Upper lobe of right lung (tissue), 1 donor: ENCODE measurements at places on chromosomes 5 and 9. TPM values are rescaled to one million over a fixed set of nuclear protein-coding genes. Genes with fewer than 3 reads are reported as not detected.

DNA sequence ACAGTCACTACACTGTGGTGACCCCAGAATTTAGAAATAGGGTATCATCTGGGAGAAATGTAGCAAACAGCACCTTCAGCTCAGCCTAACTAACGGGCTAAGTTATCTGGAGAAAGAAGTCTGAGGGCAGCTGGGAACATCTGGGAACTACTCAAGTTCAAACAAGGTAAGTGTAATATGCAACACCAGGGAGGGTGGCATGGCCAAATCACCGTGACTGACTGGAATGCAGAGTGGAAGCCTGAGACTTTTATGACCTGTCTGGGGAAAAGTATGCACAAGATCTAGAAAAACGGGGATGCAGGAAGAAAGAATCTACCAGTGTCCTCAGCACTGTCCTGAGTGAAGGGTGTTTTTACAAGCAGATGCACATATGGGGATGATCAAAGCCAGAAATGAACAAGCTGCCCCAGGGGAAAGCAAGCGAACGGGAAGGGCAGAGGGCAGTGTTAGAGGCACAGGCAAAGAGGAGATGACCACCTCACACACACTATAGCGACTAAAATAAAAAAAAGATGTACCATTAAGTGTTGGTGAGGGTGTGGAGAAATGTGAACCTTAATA, 59.9 kb downstream of the SERINC5 start:
- no peak overlapping the region for H3K27ac ChIP-seq
- peaks cover 38% of the 10 kb centered on the region for H3K4me1 ChIP-seq
- DNase-seq = no peak
- no peaks in the 10 kb centered on the region for H3K27me3 ChIP-seq

DNA sequence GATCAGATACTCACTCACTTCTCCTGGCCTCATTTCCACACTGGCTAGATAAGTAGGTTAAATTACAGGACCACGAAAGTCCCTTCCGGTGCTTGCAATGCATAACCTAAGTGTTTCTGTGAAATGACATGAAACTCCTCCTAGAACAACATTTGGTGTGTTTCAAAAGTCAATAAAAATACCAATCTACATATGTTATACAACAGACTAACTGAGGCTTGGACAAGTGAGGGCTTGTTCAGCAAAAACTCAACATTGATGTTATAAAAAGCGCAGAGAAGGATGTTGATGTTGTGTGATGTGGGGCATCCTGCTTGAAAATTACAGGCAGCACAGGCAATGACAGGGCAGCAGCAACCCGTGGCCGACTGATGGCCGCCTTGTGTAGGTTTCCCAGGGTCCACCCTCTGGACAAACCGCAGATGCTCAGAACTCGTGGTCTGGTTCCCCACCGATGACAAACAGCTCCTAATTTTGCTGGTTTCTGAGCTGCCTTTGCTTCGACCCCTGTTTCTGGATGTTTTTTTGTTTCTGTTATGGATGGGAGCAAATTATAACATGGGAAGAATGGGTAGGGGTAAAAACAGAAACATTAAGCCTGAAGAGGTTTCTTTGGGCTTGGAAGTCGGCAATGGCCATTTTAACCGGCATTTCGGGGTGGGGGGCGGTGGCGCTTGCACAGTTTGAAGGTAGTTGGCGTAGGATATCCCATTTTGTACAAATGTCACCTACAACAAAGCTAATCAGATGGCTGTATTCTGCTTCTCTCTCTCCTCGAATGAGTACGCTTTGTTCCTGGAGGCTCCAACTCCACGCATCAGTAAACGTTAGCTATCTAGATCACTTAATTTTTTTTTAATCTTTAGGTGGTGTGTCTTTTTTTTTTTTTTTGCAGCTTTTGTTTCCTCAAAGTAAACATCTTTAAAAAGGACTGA, 116.1 kb downstream of the PDZD2 start:
- H3K4me3 ChIP-seq = no peak overlapping the region
- no peaks in the 10 kb centered on the region for H3K27me3 ChIP-seq
- no peaks in the 10 kb centered on the region for H3K36me3 ChIP-seq

The FAM81B gene
- not detected for total RNA-seq

The EQTN gene
- not detected for total RNA-seq

DNA sequence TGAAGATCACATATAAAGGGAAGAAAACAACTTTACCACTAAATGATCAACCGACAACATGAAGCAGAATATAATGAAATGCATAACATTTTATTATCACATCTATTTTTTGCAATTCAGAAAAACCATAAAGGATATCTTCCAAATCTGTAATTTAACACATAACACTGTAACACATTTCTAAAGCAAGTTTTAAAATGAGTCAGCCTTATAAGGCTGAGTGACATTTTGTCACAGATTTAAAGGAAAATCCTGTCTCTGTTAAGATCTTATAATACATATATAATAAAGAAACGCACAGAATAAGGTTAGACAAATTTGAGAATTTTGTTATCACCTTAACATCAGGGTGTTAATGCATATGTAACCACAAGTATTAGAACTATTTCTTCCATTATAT, 198.4 kb upstream of the RASA1 start:
- H3K36me3 ChIP-seq = no peaks in the 10 kb centered on the region
- H3K27ac ChIP-seq = no peak overlapping the region
- no peaks in the 10 kb centered on the region for H3K27me3 ChIP-seq
- no peaks in the 10 kb centered on the region for H3K4me1 ChIP-seq
- no peak for DNase-seq

The C5orf63 gene
- total RNA-seq = 10.1 TPM

The PCDHA3 gene
- 1.3 TPM for total RNA-seq

The APBA1 gene
- total RNA-seq = 6.2 TPM

- no peaks in the 10 kb centered on the region for H3K4me1 ChIP-seq
- no peak for DNase-seq
- H3K27me3 ChIP-seq = no peaks in the 10 kb centered on the region
- H3K27ac ChIP-seq = no peak overlapping the region
- no peaks in the 10 kb centered on the region for H3K36me3 ChIP-seq
Measured at GRCh38 chr5:153658149-153658548, 167.7 kb downstream of the GRIA1 start.

The ARAP3 gene
- total RNA-seq = 42.4 TPM

DNA sequence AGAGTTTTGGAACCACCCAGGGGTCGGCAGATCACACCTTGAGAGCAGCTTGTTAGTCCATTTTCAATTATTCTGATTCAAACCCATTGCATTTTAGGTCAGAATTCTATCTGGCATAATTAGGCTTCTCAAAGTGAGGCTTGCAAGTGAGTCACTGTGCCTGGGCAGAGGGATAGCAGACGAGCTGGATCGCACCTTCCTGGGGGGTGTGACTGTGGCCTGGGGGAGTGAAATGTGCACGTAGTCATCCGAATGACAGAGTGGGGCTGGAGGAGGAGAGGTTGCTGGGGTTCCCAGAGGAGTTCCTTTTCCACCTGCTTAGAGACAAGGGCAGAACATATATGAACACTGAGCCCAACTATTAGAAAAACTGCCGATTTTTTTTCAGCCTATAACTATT, 31.7 kb downstream of the SPACA9 start:
- H3K36me3 ChIP-seq = peaks cover 71% of the 10 kb centered on the region
- no peak for DNase-seq
- H3K27me3 ChIP-seq = no peaks in the 10 kb centered on the region
- H3K4me1 ChIP-seq = no peaks in the 10 kb centered on the region

DNA sequence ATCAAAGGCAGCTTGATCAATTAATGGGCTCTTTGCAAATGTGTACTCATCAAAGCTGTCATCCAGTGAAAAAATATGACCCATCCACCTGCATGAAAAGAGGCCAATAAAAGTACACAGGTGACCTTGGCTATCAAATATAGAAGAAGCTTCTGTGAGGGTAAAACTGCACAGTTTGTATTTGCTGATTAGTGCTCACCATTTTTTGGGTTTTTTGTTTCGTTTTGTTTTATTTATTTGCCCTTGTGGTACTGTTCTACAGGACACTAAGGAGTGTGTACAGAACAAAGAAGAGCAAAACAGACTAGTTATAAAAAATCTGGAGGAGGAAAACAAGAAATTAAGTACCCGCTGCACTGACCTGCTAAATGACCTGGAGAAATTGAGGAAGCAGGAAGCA, 101.3 kb downstream of the CNTLN start:
- no peak overlapping the region for H3K27ac ChIP-seq
- H3K4me1 ChIP-seq = no peaks in the 10 kb centered on the region
- H3K4me3 ChIP-seq = no peak overlapping the region
- no peak for DNase-seq

The PPIC gene
- total RNA-seq = 43.0 TPM

DNA sequence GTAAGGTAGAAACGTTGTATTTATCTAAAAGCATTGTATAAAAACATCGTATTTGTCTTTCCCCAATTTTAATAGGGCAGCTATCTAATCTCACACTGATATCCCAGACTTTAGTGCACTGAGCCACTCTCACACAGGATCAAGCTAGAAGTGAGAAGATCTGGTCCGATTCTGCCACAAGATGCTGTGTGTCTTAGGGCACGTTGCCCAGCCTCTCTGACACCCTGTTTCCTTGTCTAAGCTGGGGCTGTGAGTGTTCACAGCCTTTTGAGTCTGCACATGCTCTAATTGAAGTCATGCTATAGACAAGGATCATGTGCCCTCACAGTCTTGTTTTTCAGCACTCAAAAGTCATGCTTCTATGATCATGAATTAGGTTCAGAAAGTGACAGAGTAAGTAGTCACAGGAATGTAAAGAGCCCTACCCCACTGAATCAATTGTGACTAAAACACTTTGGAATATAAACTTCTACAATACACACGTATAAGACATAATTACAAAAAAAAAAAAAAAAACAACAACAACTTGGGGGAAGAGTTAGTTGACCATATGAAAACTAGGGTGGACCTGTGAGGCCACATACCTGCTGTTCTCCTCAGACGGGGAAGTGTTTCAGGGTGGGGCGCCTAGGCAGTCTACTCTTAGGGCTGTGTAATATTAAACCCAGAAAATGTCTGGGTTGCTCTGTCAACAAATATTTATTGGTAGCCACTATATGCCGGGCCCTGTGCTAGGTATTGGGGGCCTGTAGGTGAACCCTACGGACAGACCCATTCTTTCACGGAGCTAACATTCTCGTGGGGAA, 893 bp upstream of the ABLIM3 start:
- peaks cover 15% of the 10 kb centered on the region for H3K4me1 ChIP-seq
- DNase-seq = no peak
- no peaks in the 10 kb centered on the region for H3K36me3 ChIP-seq
- no peaks in the 10 kb centered on the region for H3K27me3 ChIP-seq

- H3K4me3 ChIP-seq = no peak overlapping the region
- DNase-seq = no peak
- no peaks in the 10 kb centered on the region for H3K36me3 ChIP-seq
- no peak overlapping the region for H3K27ac ChIP-seq
- H3K4me1 ChIP-seq = no peaks in the 10 kb centered on the region
Measured at GRCh38 chr5:62289813-62290212, 16.2 kb upstream of the KIF2A start.

The FOXD4 gene
- total RNA-seq = 0.75 TPM

- no peaks in the 10 kb centered on the region for H3K36me3 ChIP-seq
- H3K27ac ChIP-seq = no peak overlapping the region
- H3K27me3 ChIP-seq = no peaks in the 10 kb centered on the region
- DNase-seq = no peak
- no peak overlapping the region for H3K4me3 ChIP-seq
Measured at GRCh38 chr9:23586906-23587305, 239.1 kb downstream of the ELAVL2 start.

DNA sequence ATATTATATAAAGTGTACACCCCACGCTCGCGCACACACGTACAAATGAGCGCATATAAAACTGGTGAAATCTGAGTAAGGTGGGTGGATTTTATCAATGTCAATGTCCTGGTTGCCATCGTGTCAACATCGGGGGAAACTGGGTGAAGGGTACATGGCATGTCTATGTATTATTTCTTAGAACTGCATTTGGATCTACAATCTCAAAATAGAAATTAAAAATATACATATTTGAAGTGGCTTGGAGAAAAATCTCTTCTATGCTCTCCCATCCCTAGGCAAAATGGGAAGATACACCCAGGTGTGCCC, 763 bp upstream of the WHRN start:
- no peak for DNase-seq
- peaks cover 8% of the 10 kb centered on the region for H3K27me3 ChIP-seq
- peak overlapping the region; percentile 68 for H3K27ac ChIP-seq
- H3K36me3 ChIP-seq = no peaks in the 10 kb centered on the region
- peak overlapping the region; percentile 65 for H3K4me3 ChIP-seq

DNA sequence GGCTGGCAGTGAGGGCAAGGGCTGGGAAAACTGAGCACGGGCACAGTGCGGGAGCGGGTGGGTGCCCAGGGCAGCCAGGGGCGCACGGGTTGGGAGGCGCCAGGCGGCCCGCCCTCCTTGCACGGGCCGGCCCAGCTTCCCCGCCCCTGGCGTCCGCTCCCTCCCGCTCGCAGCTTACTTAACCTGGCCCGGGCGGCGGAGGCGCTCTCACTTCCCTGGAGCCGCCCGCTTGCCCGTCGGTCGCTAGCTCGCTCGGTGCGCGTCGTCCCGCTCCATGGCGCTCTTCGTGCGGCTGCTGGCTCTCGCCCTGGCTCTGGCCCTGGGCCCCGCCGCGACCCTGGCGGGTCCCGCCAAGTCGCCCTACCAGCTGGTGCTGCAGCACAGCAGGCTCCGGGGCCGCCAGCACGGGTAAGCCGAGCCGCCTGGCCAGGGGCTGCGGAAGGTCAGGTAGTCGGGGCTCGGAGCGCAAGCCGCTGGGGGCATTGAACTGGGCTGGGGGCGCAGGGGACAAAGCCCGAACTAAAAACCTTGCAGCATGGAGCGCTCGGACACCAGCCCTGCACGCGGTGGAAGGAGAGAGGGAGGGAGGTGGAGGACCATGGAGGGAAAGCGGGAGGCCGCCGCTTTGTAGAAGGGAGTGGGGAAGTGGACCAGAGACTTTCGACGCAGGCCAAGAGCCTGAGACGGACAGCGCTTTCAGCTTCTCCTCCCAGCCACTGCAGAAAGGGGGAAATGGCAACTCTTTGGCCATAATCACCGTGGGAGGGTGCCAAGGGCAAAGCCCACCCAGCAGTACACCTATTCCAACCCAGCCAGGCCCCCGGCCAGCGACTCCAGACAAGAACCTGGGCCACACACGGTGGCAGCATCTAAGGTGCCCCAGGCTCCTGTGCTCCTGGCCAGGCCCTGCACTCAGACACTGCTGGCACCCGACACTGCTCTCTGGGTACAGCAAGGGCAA, at the start of gene TGFBI:
Gene TGFBI (plus strand): TSS at position 207 of the 961 bp plus-strand sequence. CDS start 68 bp downstream, at position 275.
- peak; percentile 88 for DNase-seq
- H3K36me3 ChIP-seq = no peaks in the 10 kb centered on the region
- peak within 1 kb of the TSS; percentile 65 for H3K4me3 ChIP-seq
- peak within 1 kb of the TSS; percentile 65 for H3K27ac ChIP-seq

GRCh38 chr9:31908891-31909480, 475.5 kb upstream of the ACO1 start:
- no peak overlapping the region for H3K4me3 ChIP-seq
- no peaks in the 10 kb centered on the region for H3K27me3 ChIP-seq
- no peak overlapping the region for H3K27ac ChIP-seq
- DNase-seq = no peak
- H3K4me1 ChIP-seq = no peaks in the 10 kb centered on the region

DNA sequence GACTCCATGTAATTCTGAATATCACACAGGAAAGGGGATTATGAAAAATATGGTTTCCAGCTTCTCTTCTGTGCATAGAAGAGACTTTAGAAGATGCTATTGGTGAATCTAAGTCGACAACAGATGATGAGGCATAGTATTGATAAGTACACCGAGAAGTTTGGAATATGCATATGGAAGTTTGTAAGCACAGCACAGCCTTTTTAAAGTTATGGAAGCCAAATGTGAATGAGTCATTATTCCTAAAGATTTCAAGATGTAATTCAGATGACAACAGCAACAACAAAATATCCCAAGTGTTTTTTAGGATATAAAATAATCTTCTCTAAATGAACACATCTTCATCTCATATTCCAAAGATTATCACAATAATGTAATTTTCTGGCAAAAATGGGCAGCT, 1723.3 kb downstream of the EFNA5 start:
- no peaks in the 10 kb centered on the region for H3K36me3 ChIP-seq
- no peaks in the 10 kb centered on the region for H3K27me3 ChIP-seq
- H3K27ac ChIP-seq = no peak overlapping the region
- H3K4me1 ChIP-seq = no peaks in the 10 kb centered on the region
- no peak for DNase-seq
